ENCODE measurements at places on chromosomes 11 and 22.

DNA sequence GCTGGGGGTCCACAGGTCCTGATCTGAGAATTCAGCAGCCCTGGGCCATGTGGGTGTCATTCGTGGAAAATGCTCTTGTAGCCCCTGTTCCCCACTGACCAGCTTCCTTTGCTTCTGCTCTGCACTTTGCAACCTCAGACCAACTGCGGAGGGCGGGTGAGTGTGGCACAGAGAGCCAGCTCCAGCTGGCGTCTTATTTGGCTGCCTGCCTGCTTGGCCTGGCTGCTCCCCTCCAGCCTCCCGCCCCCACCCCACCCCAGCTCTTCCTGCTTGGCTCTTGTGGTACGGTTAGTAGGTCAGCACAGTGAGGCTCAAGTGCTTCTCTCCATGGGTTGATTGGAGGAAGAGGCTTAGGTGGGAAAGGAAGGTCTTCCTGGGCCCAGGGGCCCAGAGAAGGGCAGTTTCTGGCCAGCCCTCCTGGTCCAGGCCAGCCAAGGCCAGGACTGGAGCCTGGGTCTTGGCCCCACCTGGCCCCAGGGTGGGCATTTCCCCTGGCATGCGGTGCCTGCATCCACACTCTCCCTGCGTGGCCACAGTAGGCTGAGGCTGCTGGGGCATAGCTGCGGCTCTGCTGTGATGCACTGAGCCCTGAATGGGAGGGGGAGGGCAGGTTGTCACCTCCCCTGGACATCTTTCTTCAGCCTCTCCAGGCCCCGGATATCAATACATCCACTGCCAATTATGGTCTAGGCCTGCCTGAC, 26.5 kb downstream of the MYO7A start:
- DNase-seq, result no peak

GRCh38 chr11:130646881-130647280, 198.4 kb downstream of the ADAMTS15 start:
- DNase-seq, result no peak

GRCh38 chr11:112087212-112087611, 539 bp downstream of the SDHD start:
- DNase-seq, result no peak

DNA sequence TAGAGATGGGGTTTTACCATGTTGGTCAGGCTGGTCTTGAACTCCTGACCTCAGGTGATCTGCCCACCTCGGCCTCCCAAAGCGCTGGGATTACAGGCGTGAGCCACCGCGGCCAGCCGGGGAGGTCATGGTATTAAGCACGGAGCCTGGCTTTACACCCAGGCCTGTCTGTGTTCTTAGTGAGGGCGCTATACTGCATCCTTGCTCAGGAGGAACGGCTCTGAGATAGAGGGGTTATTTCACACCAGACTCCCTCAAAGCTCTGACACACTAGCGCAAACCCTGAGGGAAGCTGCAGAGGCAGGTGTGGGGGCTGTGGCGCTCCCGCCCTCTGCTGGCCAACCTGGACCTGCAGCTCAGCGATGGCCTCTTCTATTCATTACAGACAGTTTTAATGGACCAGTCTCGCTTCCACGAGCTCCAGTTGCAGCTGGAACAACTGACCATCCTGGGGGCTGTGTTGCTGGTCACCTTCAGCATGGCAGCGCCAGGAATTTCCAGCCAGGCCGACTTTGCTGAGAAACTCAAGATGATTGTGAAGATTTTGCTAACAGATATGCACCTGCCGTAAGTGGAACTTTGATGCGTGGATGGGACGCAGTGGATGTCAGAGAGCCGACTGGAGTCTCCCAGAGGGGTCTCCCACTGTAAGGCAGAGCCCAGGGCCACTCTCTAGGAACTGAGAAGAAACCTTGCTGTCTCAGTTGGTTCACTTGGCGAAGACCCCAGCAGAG, 26.2 kb downstream of the TCP11L1 start:
- DNase-seq, result peak; percentile 85

DNA sequence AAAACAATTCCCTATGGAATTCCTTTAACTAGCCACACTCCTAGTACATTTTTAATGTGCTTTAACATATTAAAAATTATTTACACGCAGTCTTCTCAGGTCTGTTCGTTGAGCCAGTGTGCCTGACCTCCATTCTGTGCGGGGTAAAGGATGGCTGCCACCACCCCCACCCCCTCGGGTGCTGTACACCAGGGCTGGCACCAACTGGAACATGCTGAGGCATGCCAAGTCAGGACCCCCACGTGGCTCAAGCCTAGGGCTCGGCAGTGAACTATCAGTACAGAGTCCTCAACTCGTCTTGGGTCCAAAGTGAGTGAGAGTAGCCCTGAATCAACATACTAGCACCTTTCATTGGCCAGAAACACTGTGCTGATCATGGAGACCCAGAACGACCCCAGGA, 32.5 kb upstream of the PHF21B start:
- DNase-seq, result no peak

Data from D341Med (cell line).